ENCODE measurements at places on chromosomes 5 and 9. TPM values are rescaled to one million over a fixed set of nuclear protein-coding genes. Genes with fewer than 3 reads are reported as not detected.
A peak's percentile ranks its signal among the peaks of the same experiment; 100 is the strongest.

Gene SARDH
- not detected for total RNA-seq

Gene SNX30
- total RNA-seq, result 7.9 TPM

Gene GPRIN1
- total RNA-seq, result 11.5 TPM

Gene RNF183
- total RNA-seq, result 1.5 TPM

Gene ANKRD20A1
- total RNA-seq, result 3.0 TPM

Gene PPIP5K2
- total RNA-seq, result 51.7 TPM

- H3K4me1 ChIP-seq, result no peaks in the 10 kb centered on the region
- H3K27ac ChIP-seq, result no peak overlapping the region
- H3K36me3 ChIP-seq, result no peaks in the 10 kb centered on the region
- DNase-seq, result no peak
- H3K27me3 ChIP-seq, result peaks cover 41% of the 10 kb centered on the region
These were observed 20.1 kb upstream of the TCERG1 start for GRCh38 chr5:146426853-146427618.

GRCh38 chr5:114734238-114734637 is 372.4 kb downstream of the KCNN2 start:
- DNase-seq, result no peak
- H3K27me3 ChIP-seq, result no peaks in the 10 kb centered on the region
- no peak overlapping the region for H3K4me3 ChIP-seq
- H3K36me3 ChIP-seq, result no peaks in the 10 kb centered on the region
- H3K4me1 ChIP-seq, result no peaks in the 10 kb centered on the region

DNA sequence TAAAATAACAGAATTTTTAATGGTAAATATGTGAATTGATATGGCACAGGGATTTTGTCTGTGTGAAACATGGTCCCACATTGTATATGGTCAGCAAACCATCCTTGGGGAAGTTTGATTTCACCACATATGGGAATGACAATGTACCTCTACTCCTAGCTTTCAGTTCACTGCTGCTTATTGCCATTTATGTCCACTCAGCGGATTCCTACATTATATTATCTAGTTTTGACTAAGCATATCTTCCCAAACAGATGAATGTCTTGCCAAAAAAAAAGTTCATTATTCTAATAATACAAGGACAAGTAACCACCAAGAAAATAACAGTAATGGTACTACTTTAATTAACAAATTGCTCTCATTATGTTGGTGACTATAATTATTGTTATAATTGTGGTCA is 1521.6 kb downstream of the MAT2B start:
- H3K27ac ChIP-seq, result no peak overlapping the region
- no peak for DNase-seq
- H3K4me1 ChIP-seq, result no peaks in the 10 kb centered on the region
- no peaks in the 10 kb centered on the region for H3K36me3 ChIP-seq
- H3K4me3 ChIP-seq, result no peak overlapping the region
- H3K27me3 ChIP-seq, result no peaks in the 10 kb centered on the region

GRCh38 chr5:96408210-96408777 is 24.8 kb downstream of the PCSK1 start:
- peaks cover 64% of the 10 kb centered on the region for H3K27me3 ChIP-seq
- no peak overlapping the region for H3K27ac ChIP-seq
- DNase-seq, result no peak
- H3K4me1 ChIP-seq, result no peaks in the 10 kb centered on the region
- H3K36me3 ChIP-seq, result no peaks in the 10 kb centered on the region

DNA sequence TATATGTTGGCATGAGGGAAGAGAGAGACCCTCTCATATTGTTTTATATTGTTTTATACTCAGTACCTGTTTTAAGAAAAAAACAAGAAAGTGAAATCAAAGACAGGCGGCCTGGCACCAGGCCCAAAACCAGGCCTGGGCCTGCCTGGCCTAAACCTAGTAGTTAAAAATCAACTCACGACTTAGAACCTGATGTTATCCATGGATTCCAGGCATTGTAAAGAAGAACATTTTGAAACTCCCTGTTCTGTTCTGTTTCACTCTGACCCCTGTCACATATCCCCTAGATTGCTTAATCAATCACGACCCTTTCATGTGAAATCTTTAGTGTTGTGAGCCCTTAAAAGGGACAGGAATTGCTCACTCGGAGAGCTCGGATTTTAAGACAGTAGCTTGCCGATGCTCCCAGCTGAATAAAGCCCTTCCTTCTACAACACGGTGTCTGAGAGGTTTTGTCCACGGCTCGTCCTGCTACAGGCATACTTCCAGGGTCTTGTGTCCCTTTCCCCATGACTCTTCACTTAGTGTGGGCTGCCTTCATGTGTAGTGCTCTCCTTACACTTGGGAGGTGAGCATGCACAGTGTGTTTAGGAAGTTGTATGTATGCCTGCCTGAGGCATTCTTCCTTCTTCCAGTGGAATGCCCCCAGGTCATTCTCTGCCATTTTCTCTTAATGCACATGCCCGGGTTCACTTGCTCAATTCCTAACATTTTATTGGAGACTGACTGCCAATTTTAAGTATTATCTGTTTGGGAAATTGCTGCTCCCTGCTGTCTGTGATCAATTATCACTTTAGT is 17.8 kb downstream of the TBCA start:
- DNase-seq, result no peak
- H3K27ac ChIP-seq, result no peak overlapping the region
- no peak overlapping the region for H3K4me3 ChIP-seq
- H3K27me3 ChIP-seq, result no peaks in the 10 kb centered on the region
- peaks cover 8% of the 10 kb centered on the region for H3K4me1 ChIP-seq

GRCh38 chr5:119353213-119353612 is 2.6 kb upstream of the TNFAIP8 start:
- H3K4me1 ChIP-seq, result peaks cover 47% of the 10 kb centered on the region
- no peak for DNase-seq
- no peak overlapping the region for H3K4me3 ChIP-seq
- no peak overlapping the region for H3K27ac ChIP-seq
- no peaks in the 10 kb centered on the region for H3K27me3 ChIP-seq
- H3K36me3 ChIP-seq, result peaks cover 11% of the 10 kb centered on the region

GRCh38 chr5:150038547-150038946 is 38.0 kb downstream of the HMGXB3 start:
- H3K4me1 ChIP-seq, result peaks cover 8% of the 10 kb centered on the region
- H3K27ac ChIP-seq, result no peak overlapping the region
- DNase-seq, result no peak
- H3K36me3 ChIP-seq, result peaks cover 33% of the 10 kb centered on the region
- no peak overlapping the region for H3K4me3 ChIP-seq

GRCh38 chr5:14206028-14206725 is 63.0 kb downstream of the TRIO start:
- H3K27ac ChIP-seq, result no peak overlapping the region
- H3K4me1 ChIP-seq, result peaks cover 81% of the 10 kb centered on the region
- DNase-seq, result no peak
- no peak overlapping the region for H3K4me3 ChIP-seq

DNA sequence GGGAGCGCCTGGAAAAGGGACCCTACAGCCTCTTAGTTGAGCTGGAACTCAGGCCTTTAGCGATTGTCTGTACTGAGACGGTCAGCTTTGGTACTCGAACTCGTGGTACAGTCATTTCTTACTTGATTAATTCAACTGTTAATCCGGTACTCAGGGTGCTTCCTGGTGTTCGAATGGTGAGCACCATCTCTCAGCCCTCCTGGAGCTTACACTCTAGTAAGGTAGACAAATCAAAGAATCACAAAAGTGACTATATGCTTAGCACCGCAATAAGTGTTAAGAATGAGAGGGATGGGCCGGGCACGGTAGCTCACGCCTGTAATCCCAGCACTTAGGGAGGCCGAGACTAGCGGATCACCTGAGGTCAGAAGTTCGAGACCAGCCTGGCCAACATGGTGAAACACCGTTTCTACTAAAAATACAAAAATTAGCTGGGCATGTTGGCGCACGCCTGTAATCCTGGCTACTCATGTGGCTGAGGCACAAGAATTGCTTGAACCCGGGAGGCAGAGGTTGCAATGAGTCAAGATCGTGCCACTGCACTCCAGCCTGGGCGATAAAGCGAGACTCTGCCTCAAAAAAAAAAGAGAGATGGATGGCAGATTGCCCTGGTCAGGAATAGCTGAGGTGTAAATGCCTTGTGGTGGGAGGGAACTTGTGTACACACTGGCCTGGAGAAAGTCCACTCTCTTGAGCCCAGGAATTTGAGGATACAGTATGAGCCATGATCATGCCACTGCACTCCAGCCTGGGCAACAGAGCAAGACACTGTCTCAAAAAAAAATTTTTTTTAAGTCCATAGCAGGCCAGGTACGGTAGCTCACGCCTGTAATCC is 981 bp downstream of the TCOF1 start:
- H3K27ac ChIP-seq, result peak overlapping the region; percentile 76
- H3K27me3 ChIP-seq, result peaks cover 31% of the 10 kb centered on the region
- H3K36me3 ChIP-seq, result peaks cover 44% of the 10 kb centered on the region
- H3K4me1 ChIP-seq, result peaks cover 32% of the 10 kb centered on the region
- no peak for DNase-seq

GRCh38 chr9:92425474-92425873 is 1.2 kb upstream of the OMD start:
- H3K27ac ChIP-seq, result no peak overlapping the region
- peaks cover 30% of the 10 kb centered on the region for H3K4me1 ChIP-seq
- no peak overlapping the region for H3K4me3 ChIP-seq
- DNase-seq, result no peak

- H3K27ac ChIP-seq, result no peak overlapping the region
- H3K27me3 ChIP-seq, result no peaks in the 10 kb centered on the region
- H3K4me1 ChIP-seq, result peaks cover 16% of the 10 kb centered on the region
These were observed 90.4 kb downstream of the RIC1 start for GRCh38 chr9:5719100-5719926.

DNA sequence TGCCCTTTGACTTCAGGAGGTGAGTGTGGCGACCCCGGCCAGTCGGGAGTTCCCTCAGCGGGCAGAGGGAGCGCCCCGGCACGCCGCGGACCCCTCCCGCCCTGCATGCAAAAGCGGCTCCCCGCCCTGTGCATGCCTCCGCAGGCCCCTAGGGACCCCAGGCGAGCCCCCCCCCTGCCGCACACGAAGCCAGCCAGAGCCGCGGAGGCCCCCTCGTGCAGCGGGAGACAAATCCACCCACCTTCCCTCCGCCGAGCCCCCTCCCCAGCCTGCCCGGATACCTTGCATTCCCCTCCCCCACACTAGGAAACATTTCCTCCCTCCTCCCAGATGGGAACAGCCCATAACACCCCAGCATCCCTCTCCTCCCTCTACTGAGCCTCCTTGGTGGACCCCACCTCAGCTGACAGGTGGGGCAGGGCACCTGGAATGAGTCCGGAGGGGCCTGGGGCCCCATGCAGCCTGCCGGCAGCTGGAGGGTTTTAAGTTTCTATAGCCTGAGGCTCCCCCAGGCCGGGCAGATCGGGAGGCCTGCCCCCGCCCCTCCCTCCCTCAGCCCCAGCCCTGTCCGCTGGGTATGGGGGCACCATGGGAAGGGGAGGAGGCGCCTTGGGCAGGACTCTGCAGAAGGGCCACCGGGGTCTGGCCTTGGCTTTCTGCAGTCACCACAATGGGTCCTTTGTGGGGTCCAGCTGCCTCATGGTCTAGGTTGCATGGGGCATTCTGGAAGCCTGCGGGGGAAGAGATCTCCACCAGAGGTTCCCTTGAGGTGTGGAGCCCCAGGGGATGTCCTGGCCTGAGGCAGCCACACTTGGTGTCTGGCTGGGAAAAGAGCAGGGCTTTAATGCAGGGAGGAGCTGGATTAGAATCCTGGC is 601 bp downstream of the ERGIC1 start:
- no peaks in the 10 kb centered on the region for H3K27me3 ChIP-seq
- H3K4me3 ChIP-seq, result peak overlapping the region; percentile 79
- H3K27ac ChIP-seq, result peak overlapping the region; percentile 66
- H3K36me3 ChIP-seq, result peaks cover 31% of the 10 kb centered on the region

- no peaks in the 10 kb centered on the region for H3K36me3 ChIP-seq
- no peaks in the 10 kb centered on the region for H3K27me3 ChIP-seq
- no peaks in the 10 kb centered on the region for H3K4me1 ChIP-seq
- H3K4me3 ChIP-seq, result no peak overlapping the region
These were observed 218.2 kb downstream of the PSAT1 start for GRCh38 chr9:78515108-78515507.

- DNase-seq, result no peak
- H3K4me1 ChIP-seq, result no peaks in the 10 kb centered on the region
- H3K27ac ChIP-seq, result no peak overlapping the region
These were observed 131.4 kb upstream of the MAN2A1 start for GRCh38 chr5:109558364-109558763.

DNA sequence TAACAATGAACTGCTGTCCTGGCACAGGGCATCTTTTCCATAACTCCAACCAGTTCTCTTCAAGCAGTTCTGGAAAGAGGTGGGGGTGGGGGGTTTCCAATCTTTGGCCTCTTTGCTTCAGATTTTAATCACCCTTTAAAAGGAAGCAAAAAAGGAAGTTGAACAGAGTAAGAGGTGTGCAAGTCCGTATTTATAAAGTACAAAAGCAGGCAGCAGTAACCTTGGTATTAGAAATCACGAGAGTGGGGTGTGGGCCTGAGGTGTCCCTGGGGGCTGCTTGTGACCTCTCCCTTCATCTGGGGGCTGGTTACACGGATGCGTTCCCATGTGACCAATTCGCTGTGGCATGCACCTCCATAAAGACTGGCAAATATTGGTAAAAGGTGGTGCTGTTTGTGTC is 70.5 kb downstream of the PTCH1 start:
- H3K27me3 ChIP-seq, result no peaks in the 10 kb centered on the region
- no peak overlapping the region for H3K27ac ChIP-seq
- H3K4me3 ChIP-seq, result no peak overlapping the region
- peaks cover 5% of the 10 kb centered on the region for H3K36me3 ChIP-seq
- H3K4me1 ChIP-seq, result no peaks in the 10 kb centered on the region

DNA sequence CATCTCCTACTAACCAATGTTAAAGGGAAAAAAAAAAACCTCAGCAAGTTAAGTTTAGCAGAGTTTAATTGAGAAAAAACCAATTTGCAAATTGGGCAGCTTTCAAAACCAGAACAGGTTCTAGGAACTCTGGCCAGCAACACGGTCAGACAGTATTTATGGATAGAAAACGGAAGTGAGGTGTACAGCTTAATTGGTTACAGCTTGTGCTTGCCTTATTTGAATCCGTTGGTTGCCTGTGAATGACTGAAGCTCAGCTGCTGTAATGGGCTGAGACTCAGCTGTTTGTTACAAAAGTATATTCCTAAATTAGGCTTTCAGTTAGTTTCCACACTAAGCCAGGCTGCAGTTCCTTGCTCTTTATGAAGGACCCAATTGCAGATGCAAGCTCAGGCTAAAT is 217.0 kb downstream of the SREK1 start:
- H3K27me3 ChIP-seq, result peaks cover 96% of the 10 kb centered on the region
- no peaks in the 10 kb centered on the region for H3K4me1 ChIP-seq
- no peaks in the 10 kb centered on the region for H3K36me3 ChIP-seq

DNA sequence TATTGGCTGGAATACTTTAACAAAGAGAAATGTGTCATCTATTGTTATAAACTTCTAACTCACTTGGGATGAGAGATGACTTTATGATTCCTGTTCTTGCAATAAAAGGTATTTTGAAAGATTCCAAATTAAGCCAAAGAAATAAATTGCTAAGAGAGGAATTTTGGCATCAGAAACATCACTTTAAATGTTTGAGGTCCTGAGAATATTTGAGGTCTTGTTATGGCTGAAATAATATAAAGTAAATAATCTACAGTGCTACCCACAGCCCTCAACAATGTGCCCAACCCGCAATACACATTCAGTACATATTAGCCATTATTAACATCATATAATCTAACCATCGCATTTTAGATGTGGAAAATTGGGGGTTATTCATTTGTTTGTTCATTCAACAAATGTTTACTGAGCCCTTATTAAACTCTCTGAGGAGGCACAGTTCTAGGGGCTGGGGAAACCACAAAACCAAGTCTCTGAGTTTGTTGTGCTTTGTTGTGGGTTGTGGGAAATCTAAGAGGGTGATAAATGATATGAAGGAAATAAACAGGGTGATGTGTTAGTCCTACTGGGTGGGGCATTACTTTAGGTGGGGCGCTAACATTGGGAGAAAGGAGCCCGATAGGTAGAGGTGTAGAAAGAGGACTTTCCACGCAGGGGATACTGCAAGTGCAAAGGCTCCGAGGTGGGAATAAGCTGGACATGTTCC is 135.2 kb upstream of the CLINT1 start:
- H3K27ac ChIP-seq, result peak overlapping the region; percentile 7
- peaks cover 21% of the 10 kb centered on the region for H3K4me1 ChIP-seq
- DNase-seq, result peak; percentile 21
- no peaks in the 10 kb centered on the region for H3K36me3 ChIP-seq
- H3K4me3 ChIP-seq, result peak overlapping the region; percentile 47

Measured in Calu3 (cell line).